ENCODE measurements at places on chromosomes 4 and X.

- DNase-seq = no peak
Measured at GRCh38 chrX:9542761-9543111, 77.9 kb downstream of the TBL1X start.

DNA sequence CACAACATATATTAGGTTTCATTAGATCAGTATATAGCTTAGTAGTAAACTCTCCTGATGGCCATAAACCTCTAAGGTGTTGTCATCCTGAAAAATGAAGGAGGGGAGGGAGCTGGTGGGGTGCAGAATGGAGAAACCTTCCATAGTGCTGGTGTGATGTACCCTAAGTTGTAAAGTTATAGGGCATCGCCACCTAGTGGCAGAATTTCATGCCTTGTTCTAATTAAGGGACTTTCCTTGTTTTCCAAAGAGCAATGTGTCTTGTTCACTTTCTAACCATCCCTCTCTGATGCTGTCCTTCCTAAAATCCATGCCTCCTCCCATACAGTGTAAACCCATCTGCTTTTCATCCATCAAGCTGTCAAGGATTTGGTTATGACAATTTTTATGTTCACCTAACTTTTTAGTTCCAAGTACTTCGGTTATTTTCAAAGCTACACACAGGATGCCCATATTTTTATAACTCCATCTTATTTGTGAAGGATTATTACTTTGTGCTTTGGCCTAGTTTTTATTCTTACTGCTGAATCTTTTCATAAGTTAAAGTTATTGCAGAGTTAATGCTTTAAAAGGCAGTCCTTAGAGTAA lies 4.5 kb downstream of the NBDY start:
- peak; percentile 17 for DNase-seq

DNA sequence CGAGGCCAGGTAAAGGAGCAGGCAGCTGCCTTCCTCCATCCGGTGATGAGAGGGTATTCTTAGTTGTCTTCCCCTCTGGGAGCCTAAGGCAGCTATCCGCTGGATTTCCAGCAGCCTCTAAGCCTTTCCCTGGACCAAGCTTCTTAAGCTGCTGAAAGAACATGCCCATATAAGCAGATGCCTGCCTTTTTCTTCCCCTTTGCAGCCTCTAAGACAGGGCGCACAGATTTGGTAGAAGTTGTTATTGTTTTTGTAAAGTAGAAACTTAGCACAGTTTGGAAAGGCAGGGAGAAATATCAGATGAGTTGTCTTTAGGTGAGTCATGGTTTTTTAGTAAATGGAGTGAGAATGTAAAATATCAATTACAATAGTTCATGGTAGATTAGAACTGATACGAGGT lies 210.8 kb downstream of the ARHGAP10 start:
- DNase-seq = no peak

- peak; percentile 68 for DNase-seq
Measured at GRCh38 chr4:140756319-140757231, at the start of gene TBC1D9. Gene TBC1D9 (minus strand): TSS chr4:140756385. CDS start chr4:140756045, 340 bp downstream.

DNA sequence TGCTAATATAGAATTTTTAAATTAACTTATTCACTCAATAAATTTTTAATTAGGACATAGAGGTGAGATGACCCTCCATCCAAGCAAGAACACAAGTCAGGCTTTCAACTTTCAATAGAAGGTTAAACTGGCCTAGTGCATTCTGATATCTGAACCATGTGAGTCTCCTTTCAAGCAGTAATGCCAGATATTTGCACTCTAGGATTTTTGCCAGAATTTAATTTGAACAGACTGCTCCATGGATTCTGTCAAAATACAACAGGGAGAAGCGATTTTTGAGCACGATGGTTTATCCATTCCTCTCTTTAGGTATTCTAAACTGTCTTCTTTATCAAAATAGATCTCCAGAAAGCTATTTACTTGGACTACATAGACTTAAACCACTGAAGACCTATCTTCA lies 72.0 kb upstream of the DCLK2 start:
- DNase-seq = no peak

DNA sequence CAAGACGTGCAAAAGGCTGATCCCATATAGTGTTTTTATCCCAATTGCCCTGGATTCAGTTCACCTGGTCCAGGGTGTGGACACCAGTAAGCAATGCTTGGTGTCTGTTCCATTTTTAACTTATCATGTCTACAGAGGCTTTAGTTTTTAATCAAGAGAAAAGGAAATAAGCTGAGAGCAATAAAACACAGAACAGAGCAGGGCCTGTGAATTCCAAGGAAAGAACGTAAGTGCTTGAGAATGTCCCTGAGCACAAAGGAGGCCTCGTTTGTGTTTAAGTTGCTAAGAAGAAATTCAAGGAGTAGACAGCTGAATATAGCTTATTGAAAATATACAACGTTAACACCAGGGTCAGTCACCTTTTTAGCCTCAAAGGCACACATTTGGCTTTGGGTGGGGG lies 191.3 kb downstream of the GPC3 start:
- no peak for DNase-seq

DNA sequence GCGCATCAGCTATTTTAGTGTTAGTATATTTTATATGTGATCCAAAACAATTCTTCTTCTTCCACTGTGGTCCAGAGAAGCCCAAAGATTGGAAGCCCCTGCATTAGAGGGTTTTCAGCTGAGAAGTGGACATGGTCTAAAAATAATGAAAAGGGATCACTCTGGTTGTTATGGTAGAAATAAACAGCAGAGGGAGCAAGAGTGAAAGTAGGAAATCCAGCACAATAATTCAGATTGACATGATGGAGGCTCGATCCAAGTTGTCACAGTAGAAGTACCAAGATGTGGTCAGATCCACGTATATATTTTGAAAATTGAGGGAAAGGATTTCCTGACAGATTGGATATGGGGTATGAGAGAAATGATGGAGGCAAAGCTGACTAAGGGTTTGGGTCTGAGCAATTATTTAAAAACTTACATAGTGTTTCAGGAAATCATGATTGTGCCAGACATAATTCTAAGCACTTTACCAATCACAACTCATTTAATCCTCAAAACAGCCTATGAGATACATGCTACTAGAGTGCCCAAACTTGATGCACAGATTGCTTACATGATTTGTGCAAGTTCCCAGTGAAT lies 17.0 kb upstream of the TMEM144 start:
- DNase-seq = peak; percentile 43

DNA sequence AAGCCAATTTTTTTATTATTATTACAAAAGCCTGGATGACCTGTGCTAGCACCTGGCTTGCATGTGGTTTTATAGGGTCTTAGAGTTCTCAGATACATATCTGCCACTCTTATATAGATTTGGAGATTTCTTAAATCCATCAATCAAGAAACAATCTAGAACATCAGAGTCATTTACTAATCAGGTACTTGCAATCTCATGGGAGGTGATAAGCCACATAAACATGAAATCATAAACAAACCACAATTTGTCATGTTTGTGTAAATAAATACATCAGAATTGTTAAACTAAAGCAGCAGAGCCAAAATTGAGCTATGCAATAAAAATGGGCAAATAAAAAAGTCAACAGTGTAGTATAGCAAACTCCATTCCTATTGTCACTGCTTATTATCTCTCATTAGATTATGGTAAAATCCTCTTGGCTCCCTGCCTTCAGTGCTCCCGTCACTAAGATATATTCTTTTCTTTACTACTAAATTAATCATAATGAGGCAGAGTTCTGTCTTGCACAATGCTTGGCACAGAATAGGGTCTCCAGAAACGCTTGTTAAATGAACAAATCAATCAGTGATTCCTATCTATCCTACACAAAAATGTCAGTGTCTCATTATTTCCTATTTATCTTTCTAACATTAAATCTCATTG lies 108.7 kb upstream of the TTC29 start:
- DNase-seq = no peak

DNA sequence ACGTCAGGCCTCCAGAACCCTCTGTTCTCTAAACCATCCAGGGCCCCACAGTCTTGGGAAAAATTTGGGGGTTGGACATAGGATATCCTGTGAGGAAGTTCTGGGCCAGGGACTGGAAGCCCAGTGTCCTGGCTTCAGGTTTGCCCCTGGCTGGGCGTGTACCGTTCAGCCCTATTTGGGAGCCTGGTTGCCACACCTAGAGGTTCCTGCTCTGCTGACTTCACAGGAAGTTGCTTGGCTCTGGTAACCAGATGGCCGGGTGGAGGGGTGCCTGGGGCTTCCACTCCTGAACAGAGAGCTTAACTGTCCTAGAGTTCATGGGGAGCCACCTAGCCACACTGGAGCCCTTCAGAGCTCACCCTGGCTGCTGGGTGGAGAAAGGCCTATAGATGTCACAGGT lies 1.1 kb downstream of the TAFAZZIN start:
- no peak for DNase-seq

DNA sequence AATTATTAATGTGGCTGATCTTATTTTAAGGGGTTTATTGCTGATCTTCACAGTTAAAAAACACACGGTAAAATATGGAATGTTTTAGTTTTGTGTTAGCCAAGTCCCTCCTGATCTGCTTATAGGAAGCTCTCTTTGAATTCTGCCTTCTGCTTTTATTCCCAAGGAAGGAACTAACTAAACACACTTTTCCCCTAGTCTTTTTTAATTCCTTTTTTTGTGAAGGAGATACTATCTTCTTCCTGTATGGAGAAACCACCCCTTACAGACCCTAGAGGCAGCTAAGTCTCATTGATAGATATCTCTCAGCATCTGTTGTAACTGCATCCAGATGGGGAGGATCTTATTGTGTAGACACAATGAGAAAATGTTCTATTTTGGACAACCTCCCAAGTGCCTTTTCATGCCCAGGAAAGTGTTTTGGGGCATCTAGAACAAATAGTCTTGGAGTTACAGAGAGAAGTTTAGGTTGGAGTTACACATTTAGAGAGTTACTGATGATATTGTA lies 64.4 kb downstream of the AFF1 start:
- DNase-seq = no peak

- DNase-seq = no peak
Measured at GRCh38 chr4:89161841-89162240, 50.5 kb downstream of the TIGD2 start.

GRCh38 chr4:186307916-186308315 lies 41.9 kb downstream of the F11 start:
- no peak for DNase-seq

DNA sequence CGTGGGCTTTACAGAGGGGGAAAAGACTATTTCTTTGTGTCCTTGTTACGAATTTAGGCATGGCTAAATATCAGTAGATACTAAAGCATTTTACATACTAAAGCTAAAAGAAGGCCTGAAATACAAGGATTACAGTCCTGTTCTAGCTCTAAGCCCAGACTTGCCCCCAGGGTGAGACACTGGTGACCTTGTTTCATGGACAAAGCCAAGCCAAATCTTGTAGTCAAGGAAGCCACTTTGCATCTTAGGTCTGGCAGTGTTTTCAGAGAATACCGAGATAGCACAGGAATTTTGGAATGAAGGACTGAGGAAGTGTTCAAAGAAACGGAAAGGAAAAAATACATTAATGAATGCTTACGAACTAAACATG lies 733 bp upstream of the G3BP2 start:
- no peak for DNase-seq

DNA sequence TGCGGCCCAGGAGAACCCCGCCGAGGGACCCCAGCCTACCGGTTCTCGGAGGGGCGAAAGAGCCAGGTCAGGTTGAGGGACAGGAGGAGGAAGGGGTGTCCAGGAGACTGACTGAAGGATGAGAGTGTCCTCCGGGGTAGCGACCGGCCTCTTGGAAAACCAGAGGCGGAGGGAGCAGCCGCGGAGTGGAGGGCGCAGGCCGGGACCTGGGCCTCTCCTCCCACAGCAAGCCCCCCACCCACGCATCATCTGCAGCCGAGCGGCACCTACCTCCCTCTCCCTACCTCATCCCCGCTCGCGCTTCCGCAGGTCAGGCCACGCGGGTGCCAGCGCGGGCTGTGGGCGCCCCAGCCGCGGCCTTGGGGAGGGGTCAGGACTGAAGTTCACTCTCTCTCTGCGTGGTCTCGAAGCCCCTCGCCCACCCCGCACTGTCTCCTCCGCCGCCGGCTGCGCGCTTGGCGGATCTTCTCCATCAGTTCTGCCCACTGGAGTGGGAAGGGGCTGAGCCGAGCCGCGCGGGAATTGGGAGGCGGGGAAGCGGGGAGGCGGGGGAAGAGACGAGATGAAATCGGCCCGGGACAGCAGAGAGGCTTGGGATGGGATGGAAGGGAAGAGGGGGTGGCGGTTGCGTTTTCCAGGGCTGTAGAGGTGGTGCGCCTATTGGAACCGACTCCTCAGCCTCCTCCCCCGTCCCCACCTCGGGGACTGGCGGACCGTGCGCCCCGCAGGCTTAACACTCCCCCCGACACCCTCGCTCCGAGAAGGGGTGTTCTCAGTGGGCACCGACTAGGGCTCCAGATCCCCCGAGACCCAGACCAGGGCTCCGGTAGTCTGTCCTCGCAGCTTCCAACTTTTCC lies 1.8 kb downstream of the NLGN4X start:
- DNase-seq = no peak

- DNase-seq = no peak
Measured at GRCh38 chr4:18980516-18981233, 959.1 kb upstream of the LCORL start.

DNA sequence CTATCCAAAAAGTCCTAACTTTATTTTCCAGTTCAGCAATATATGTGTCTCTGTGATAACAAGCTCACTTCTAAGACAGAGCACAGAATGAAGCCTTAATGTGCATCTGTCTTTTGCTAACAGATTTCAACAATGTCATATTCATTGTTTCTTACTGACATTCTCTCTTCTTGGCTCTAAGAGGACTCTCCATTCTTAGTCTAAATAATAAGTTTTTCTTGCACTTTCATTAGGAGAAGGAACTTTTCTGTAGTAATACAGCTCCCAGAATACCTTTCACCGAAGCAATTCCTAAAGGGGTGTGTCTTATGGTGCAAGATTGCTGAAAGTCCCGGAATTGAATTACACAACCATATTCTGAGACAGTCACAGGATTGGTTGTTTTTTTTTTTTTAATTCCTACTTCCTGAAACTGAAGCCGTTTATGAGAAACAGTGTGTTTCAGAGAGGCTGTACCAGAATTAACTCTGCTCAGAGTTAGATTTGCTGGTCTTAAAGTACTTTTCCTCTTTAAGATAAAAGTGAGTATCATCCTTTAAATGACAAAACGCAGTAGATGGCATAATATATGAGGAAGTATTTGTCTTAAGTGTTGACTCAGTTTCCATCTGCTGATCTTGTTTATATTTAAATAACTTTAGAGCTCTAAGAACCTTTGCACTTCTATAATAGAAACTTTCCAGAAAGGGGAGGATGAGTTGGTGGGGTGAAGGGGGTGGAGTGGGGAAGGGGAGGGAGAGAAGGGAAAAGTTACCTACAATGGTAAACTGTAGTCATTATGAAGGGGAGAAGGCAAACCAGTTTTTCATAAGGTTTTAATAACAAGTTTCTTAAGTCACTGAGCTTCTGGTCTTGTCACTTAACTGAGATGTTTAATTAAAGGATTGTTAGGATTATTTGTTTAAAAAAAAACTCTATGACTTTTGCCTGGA lies at the start of gene ALPK1:
Gene ALPK1, plus strand, starts transcription at position 421 of the 932 bp plus-strand sequence.
- peak; percentile 33 for DNase-seq

DNA sequence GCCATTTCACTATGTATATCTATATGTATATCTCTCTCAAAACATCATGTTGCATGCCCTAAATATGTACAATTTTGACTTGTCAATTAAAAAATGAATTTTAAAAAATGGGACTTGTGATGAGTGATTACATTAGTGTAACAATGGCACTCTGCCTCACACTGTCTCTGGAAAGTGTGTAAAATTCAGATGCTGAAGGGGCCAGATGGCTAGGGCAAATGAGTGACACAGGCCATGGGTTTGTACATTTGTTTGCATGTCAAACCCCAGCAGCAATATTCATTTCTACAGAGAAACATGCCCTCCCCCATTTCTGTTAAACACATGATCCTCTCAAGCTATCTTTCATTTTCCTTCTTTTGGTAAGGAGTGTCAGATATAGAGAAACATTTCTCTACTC lies 8.1 kb downstream of the SCARB2 start:
- no peak for DNase-seq

All from HepG2 (cell line).